ENCODE measurements at places on chromosomes 4 and X. TPM values are rescaled to one million over a fixed set of nuclear protein-coding genes. Genes with fewer than 3 reads are reported as not detected.

PDCL2 gene
- total RNA-seq: not detected

FGA gene
- 0.12 TPM for total RNA-seq

DNA sequence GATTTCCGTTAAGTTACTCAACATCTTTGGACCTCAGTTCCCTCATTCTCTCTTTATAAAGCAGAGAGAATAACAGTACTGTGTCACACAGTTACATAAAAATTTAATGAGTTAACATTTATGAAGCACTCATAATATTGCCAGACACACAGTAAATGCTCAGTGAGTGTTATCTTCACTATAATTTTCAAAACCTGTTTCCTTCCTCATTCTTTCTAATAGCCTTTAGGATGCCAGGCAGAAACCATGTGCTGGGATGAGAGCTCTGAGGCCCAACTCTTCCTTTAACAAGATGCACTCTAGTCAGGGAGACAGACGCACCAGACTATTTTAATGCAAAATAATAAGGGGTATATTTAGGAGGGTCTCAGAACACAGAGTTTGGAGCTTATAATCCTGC is 208.2 kb downstream of the STK32B start:
- H3K27ac ChIP-seq: no peak overlapping the region
- ATAC-seq: no peak
- H3K4me3 ChIP-seq: no peak overlapping the region
- H3K36me3 ChIP-seq: no peaks in the 10 kb centered on the region

CXCL1 gene
- 1.6 TPM for total RNA-seq

ZNF185 gene
- 3.1 TPM for total RNA-seq
